ENCODE measurements at places on chromosomes 5 and 9.

GRCh38 chr9:136284951-136285350 lies 18.9 kb downstream of the CCDC187 start:
- no peak for DNase-seq

- no peak for DNase-seq
Observed at GRCh38 chr5:61023131-61023530, 78.1 kb downstream of the NDUFAF2 start.

DNA sequence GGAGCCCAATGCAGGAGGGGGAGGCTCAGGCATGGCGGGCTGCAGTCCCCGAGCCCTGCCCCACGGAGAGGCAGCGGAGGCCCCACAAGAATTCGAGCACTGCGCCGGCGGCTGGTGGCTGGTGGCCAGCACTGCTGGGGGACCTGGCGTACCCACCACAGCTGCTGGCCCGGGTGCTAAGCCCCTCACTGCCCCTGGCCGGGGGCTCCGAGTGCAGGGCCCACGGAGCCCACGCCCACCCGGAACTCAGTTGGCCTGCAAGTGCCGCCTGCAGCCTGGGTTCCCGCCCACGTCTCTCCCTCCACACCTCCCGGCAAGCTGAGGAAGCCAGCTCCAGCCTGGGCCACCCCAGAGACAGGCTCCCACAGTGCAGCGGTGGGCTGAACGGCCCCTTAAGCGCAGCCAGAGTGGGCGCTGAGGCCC lies 780.3 kb downstream of the DTWD2 start:
- DNase-seq = no peak

DNA sequence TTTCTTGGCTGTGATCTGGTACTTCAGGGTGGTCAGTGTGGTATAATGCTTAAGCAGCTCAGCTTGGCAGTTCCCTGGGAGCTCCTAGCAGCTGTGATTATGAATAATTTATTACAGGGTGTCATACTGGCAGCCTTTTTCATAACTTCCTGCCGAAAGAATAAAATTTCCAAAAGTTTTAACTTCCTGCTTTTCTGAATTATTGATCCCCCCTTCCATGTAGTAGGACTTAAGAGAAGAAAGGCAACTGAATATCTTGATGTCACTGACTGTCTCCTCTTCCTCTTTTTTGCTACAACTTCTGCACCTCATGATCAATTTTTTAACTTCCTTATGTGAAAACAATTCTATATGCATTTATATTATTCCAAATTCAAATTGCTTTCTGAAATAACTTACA lies 74.3 kb upstream of the SPEF2 start:
- no peak for DNase-seq

DNA sequence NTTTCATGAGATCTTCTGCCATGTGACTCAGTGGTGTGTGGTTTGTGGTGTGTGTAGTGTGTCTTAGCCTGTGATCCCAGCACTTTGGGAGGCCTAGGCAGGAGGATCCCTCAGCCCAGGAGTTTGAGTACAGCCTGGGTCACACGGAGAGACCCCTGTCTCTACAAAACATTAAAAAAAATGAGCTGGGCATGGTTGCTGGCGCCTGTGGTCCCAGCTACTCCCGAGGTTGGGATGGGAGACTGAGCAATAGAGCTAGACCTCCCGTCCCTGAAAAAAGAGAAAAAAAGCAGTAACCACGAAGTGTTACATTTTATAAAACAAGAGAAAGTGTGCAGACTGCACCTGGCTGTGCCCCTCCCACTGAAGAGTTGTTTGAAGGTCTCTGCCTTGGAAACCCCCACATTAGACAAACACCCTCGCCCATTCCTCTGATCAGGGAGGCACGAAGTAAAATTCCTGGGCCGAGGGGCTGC lies 21.2 kb upstream of the RNU6ATAC start:
- DNase-seq = peak; percentile 38

- no peak for DNase-seq
Observed at GRCh38 chr9:113886933-113887332, 10.8 kb downstream of the ZNF618 start.

GRCh38 chr9:76502746-76503145 lies 43.8 kb downstream of the GCNT1 start:
- no peak for DNase-seq

DNA sequence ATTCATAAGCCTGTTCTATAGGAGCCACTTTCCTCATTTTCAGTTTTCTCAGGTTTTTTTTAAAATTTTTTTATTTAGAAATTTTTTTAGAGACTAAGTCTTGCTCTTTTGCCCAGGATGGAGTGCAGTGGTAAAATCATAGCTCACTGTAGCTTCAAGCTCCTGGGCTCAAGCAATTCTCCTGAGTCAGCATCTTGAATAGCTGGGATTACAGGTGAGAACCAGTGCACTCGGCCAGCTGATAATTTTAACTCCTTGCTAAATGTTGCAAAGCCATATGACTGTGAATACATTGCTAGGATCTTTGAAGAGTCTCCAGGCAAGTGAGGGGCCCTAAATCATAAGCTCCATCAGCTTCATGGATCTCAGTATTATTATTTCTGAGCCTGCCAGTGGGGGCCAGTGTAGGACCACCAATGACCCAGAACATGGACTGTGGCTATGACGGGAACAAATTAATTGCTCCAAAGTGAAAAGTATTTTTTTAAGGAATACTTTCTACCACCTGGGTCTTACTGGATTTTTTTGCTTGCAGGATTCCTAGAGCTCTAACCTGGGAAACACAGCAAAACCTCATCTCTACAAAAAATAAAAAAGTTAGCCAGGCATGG lies 5.7 kb upstream of the GAPVD1 start:
- DNase-seq = peak; percentile 47

- no peak for DNase-seq
Observed at GRCh38 chr9:3912817-3913216, 387.0 kb upstream of the RFX3 start.

GRCh38 chr9:85310573-85310972 lies 431.2 kb downstream of the AGTPBP1 start:
- no peak for DNase-seq

- DNase-seq = no peak
Observed at GRCh38 chr5:82593481-82593880, 315.3 kb upstream of the RPS23 start.

DNA sequence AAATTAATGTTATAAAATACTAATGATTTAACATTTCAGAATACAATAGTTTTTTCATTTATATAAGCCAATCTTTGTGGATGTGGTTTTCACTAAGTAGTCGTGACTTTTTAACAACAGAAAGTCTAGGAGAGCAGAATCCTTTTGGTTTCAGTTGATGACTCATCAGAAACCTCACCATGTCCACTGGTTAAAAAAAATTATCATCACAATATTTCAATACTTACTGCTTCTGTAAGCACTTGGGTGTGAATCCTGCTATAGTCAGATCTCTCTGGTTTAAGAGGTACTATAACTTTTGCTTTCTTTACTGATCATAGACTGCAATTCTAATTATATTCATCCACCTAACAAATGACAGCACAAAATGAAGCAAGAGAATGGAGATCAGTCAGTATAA lies 77.2 kb downstream of the MRPS30 start:
- DNase-seq = no peak

GRCh38 chr9:18800579-18800978 lies 232.4 kb downstream of the SAXO1 start:
- DNase-seq = no peak

GRCh38 chr9:4937446-4937845 lies 47.6 kb upstream of the JAK2 start:
- no peak for DNase-seq

DNA sequence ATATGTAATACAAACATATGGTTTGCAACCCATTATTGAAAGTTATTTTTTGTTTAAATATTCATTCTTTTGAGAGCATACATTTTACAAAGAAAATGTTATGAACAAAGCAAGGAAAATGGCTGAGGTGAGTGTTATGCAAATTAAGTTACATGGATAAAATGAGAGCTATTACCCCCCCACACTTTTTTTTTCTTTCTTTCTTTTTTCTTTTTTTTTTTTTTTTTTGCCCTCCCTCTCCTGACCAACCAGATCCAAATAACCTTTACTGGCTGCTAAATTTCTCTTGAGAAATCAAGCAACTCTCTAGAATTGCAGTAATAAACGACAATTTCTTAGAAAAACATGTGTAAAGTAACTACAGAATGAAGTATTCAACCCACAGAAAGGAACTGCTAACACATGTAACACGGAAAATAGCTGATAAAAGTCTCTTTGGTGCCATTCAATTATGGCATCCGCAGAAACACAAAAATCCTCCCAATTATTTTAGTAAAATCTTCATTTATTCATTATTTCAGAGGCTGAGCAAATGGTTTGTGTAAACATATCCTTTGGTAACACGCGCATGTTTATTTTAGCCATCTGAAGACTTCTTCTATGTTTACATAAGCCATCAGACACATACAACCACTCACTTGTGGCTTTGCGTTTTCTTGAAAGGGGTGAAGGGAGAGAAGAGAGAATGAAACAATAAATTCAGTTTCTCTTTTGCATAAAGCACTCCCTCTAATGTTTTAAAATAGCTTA lies 216.1 kb downstream of the NFIB start:
- DNase-seq = no peak

DNA sequence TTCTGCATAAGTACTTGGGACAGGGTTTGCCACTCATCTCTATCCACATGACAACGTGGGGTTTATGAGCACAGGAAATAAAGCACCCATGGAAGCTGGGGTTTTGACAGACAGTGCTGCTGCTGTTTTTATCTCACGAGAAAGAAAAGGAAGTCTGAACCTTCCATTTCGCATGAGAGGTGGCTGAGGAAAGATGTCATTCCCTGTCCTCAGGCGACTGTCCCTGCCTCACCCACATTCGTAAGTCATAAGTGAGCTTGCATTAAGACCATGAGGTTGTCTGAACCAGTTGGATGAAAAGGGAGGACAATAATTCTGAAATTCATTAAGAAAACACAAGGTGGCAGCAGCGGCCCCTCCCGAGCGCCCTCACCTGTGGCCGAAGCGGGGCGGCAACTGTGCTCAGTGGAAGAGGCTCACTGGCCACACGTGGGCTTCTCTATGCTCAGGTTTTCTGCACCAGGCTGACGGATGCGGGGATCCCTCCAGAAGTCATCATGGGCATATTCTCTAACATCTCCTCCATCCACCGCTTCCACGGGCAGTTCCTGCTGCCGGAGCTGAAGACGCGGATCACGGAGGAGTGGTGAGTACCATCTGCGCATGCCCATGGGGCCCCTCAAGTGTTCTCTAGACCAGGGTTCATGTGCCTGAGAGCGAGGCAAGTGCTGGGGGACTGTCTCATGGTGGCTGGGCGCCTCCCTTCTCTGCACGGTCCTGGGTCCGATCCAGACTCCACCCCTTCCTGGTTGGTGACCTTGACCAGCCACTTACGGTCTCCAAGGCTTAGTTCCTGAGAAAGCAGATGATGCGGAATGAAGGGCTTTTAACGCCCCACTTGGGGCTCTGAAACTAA lies 54.7 kb upstream of the SUSD3 start:
- DNase-seq = peak; percentile 89

DNA sequence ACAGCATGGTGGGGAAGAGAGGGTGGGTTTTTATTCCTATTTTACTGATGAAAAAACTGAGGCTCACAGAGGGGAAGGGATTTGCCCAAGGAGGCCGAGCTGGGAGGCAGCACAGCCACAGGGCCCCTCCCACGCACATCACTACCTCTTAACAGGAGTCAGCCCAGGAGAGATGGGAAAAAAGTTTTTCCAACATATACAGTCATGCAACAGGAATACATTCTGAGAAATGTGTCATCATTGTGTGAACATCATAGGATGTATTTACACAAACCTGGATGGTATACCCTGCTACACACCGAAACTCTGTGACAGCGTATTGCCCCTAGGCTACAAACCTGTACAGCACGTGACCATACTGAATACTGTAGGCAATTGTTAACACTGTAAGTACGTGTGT lies 11.6 kb downstream of the TRAF1 start:
- DNase-seq = no peak

- DNase-seq = no peak
Observed at GRCh38 chr5:115470921-115471320, 73.7 kb downstream of the FEM1C start.

- no peak for DNase-seq
Observed at GRCh38 chr5:34621277-34622097, 34.6 kb upstream of the RAI14 start.

- peak; percentile 81 for DNase-seq
Observed at GRCh38 chr9:105912863-105913516, 218.6 kb downstream of the TMEM38B start.

DNA sequence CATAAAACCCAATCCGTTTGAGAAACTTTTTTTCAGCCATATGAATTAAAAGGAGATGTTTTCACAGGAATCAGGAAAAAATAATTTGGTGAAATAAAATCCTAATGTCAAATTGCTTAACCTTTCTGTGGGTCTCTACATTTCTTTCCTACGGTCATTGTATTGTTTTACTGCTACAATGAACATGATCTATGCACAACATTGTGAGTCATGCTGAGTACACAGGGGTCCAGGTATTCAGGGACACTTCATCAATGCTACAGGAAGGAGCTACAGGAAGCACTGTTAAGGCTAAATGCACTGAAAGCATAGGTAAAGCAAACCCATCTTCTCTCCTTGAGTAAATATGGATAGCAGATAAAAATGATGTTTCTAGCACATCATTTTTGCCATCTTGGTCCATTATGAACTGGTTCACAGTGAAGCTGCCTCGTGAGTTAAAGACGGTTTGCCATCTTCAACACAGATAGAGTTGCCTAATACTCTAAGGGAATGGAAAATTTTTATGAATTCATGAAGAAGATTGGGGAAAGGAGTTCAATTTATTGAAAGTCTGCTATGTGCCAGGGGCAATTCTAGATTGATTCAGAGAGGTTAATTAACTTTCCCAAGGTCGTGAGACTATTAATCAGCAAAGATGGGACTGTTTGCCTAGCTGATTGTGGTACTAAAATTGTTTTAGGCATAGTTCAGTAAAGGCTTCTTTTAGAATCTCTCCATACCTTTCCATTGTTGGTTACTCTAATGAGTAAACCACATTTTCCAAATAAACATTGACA lies 85.5 kb downstream of the DIRAS2 start:
- DNase-seq = no peak

GRCh38 chr9:118521261-118521660 lies 817.1 kb downstream of the TLR4 start:
- DNase-seq = no peak

- DNase-seq = no peak
Observed at GRCh38 chr9:74006935-74007334, 490.2 kb upstream of the RORB start.

- DNase-seq = no peak
Observed at GRCh38 chr5:142254431-142254830, 70.4 kb downstream of the SPRY4 start.

GRCh38 chr5:133506181-133506580 lies 106.2 kb downstream of the FSTL4 start:
- DNase-seq = no peak

- DNase-seq = no peak
Observed at GRCh38 chr5:14829396-14829795, 42.2 kb downstream of the ANKH start.

- no peak for DNase-seq
Observed at GRCh38 chr9:125659201-125659840, 47.7 kb downstream of the MAPKAP1 start.

DNA sequence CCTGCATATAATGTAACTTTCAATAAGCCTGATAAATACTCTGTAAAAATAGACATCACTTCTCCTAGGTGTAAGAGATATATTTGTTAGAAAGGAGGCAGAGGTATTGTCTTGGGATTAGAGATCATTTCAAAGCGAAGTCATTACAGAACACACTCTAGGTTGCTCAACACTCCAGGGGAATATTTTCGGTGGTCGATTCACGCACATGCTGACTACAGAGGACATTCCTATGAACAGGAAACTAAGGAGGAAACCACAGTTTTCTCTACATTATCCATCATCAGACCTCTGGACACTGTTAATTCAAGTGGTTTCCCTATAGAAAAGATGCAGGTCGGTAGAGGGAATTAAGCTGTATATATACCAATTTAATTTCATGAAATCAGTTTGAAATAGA lies 370.0 kb downstream of the NDUFS4 start:
- DNase-seq = no peak

Measured in NCI-H2171 treated with DMSO at 0.1 percent for 48 hours (cell line).